ENCODE measurements at places on chromosomes 5 and 9.
A peak's percentile ranks its signal among the peaks of the same experiment; 100 is the strongest.

DNA sequence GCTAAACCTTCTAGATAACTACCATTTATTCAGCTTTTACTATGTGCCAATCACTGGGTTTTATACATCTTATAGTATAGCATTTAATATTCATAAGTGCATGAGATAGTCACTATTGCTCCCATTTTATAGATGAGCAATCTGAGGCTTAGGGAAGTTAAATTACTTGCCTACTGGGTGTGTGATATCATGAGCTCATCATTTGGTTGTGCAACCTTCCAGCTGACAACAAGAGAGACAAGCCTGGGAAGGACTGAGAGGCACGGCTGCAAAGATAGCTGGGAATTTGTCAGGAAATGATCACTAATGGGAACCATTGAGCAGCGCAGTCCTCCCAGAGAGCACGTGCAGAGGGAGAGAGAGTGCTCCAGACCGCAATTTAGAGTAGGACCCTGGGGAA, 481.6 kb upstream of the KIF2A start:
- no peak overlapping the region for H3K27ac ChIP-seq
- no peak overlapping the region for H3K4me3 ChIP-seq
- H3K36me3 ChIP-seq = no peaks in the 10 kb centered on the region
- no peaks in the 10 kb centered on the region for H3K4me1 ChIP-seq

- no peaks in the 10 kb centered on the region for H3K36me3 ChIP-seq
- H3K4me3 ChIP-seq = no peak overlapping the region
- no peaks in the 10 kb centered on the region for H3K27me3 ChIP-seq
- no peak for DNase-seq
- H3K4me1 ChIP-seq = no peaks in the 10 kb centered on the region
- H3K27ac ChIP-seq = no peak overlapping the region
Measured at GRCh38 chr5:40495237-40495635, 184.5 kb upstream of the PTGER4 start.

DNA sequence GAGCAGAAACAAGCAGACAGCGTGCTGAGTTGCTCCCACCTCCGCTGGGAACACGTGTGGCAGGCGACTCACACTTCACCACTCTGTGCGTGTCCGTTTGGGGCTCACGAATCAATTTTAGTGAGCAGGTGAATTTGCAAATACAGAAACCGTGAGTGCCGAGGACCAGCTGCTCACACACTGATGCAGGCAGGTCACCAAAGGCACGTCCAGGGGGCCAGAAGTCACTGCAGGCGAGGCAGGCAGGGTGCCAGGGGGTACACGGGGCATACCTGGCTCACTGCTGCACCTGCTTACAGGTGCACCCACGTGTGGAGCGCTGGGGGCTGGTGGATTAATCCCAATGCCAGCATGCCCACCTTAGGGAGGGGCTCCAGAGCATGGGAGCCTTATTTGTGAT, 68.8 kb downstream of the ZNF354C start:
- peaks cover 10% of the 10 kb centered on the region for H3K27me3 ChIP-seq
- H3K27ac ChIP-seq = no peak overlapping the region
- no peaks in the 10 kb centered on the region for H3K4me1 ChIP-seq
- H3K36me3 ChIP-seq = no peaks in the 10 kb centered on the region

GRCh38 chr9:131807144-131807983, 67.5 kb upstream of the RAPGEF1 start:
- H3K27ac ChIP-seq = no peak overlapping the region
- H3K4me1 ChIP-seq = no peaks in the 10 kb centered on the region
- peaks cover 100% of the 10 kb centered on the region for H3K27me3 ChIP-seq
- H3K4me3 ChIP-seq = no peak overlapping the region

- DNase-seq = no peak
- H3K4me3 ChIP-seq = no peak overlapping the region
- no peaks in the 10 kb centered on the region for H3K36me3 ChIP-seq
- no peaks in the 10 kb centered on the region for H3K4me1 ChIP-seq
- peaks cover 10% of the 10 kb centered on the region for H3K27me3 ChIP-seq
Measured at GRCh38 chr5:88515881-88516819, 247.5 kb upstream of the TMEM161B start.

DNA sequence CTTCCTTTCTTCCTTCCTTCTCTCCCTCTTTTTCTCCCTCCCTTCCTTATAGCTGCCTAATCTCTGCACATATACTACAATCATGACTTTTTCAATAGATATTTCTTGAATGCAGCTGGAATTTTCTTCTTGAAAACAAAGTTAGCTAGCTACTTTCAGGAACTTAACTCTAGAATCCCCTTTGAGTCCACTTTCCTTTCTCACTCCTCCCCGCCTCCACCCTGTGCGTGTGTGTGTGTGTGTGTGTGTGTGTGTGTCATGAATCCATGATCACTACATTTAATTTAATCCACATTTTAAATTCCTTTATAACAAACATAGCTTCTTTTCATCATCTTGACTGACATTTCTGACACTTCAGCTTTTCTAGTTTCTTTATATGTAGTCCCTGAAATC, 167.5 kb upstream of the KLF9 start:
- no peak for DNase-seq
- H3K4me3 ChIP-seq = no peak overlapping the region
- H3K4me1 ChIP-seq = peaks cover 42% of the 10 kb centered on the region

GRCh38 chr9:87505869-87506678, 8.4 kb downstream of the DAPK1 start:
- H3K36me3 ChIP-seq = no peaks in the 10 kb centered on the region
- H3K4me1 ChIP-seq = peaks cover 7% of the 10 kb centered on the region
- no peak overlapping the region for H3K27ac ChIP-seq
- H3K27me3 ChIP-seq = no peaks in the 10 kb centered on the region
- DNase-seq = no peak

- H3K4me3 ChIP-seq = peak within 1 kb of the TSS; percentile 80
- peaks cover 59% of the 10 kb centered on the region for H3K4me1 ChIP-seq
- H3K27me3 ChIP-seq = no peaks in the 10 kb centered on the region
- peak; percentile 94 for DNase-seq
Measured at GRCh38 chr5:140557136-140557805, at the start of gene SRA1. Gene SRA1, minus strand, starts transcription at chr5:140557473. Its CDS starts 21 bp downstream, at chr5:140557452.

DNA sequence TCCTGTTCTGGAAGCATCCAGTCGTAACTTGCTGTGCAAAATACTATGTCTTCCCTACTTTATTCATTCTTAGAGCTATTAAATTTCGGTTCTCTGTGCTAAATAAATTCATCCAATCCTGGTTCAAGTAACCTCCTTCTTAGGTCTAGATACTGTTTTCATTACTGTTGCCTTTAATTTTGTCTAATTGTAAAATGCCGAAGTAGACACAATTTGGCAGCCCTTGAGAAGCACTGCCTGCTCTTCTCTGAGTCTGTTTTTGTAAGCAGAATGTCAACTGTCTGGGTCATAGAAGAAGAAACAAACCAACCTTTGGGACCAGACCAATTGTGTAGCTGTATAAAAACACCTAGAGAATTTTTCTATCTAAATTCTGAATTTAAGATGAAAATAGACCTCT, 249.3 kb downstream of the PJA2 start:
- no peaks in the 10 kb centered on the region for H3K36me3 ChIP-seq
- no peaks in the 10 kb centered on the region for H3K27me3 ChIP-seq
- H3K4me3 ChIP-seq = no peak overlapping the region
- no peak for DNase-seq

DNA sequence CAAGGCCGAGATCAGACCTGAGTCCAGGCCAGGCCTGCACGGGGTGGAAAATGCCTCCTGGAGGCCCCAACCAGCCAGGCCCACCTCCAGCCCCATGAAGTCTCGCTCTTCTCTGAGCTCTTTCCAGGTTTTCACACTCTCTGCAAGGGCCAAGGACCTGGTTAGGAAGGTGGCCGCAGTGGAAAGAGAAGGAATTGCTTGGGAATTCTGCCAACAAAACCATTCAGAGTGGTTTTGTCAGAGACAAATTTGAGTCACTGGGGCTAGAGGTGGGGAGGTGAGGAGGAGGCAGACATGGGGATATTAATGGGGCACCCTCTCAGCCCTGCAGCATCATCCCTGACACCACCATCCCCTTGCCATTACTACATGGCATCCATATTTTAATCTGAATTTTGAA, 261.0 kb downstream of the ROR2 start:
- no peaks in the 10 kb centered on the region for H3K27me3 ChIP-seq
- H3K27ac ChIP-seq = no peak overlapping the region
- peaks cover 4% of the 10 kb centered on the region for H3K4me1 ChIP-seq
- H3K36me3 ChIP-seq = no peaks in the 10 kb centered on the region
- no peak overlapping the region for H3K4me3 ChIP-seq

DNA sequence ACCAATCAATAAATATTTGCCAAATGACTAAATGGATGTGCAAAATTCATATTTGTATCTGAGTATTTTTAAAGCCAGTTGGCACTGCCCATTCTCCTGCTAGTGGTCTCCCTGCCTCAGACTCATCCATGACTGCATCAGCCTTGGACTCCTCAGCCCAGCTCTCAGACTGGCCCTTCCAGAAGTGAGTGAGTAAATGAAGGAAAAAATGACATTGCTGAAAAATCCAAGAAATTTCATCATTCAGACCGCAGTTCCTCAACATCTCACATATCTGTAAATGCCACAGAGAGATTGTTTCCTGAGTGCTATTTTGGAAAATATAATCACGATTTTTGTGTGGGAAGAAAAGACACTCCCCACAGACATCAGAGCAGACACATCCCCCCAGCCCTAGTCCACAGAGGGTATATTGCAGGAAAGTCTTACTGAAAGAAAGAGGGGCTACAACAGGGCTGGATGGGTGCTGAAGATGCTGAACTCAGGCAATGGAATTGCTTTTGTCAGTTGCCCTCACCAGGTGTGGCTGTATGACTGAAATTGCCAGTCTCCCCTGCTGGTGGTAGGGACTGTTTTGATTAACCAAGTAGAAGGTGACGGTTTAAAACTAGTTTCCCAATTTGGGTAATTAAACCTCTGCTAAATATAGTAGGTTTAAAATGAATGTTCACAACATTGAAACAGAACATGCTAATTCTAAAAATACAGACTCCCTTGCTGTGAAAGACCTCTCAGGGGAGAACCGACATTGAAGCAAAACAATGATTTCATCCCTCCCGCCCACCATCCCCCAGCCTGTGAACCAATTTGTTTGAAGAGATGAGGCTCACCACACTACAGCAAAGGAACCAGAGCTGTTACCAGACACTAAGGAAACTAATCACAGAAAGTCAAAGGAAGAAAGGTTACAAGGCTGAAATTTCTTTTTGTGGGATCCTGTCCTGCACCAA, 158.8 kb downstream of the DEPDC1B start:
- H3K4me3 ChIP-seq = no peak overlapping the region
- no peak for DNase-seq
- no peaks in the 10 kb centered on the region for H3K36me3 ChIP-seq
- no peaks in the 10 kb centered on the region for H3K27me3 ChIP-seq
- H3K27ac ChIP-seq = peak overlapping the region; percentile 57

- H3K36me3 ChIP-seq = peaks cover 5% of the 10 kb centered on the region
- peaks cover 5% of the 10 kb centered on the region for H3K4me1 ChIP-seq
- H3K27me3 ChIP-seq = no peaks in the 10 kb centered on the region
- DNase-seq = no peak
Measured at GRCh38 chr5:154118893-154119336, 71.6 kb upstream of the GALNT10 start.

- H3K36me3 ChIP-seq = no peaks in the 10 kb centered on the region
- no peaks in the 10 kb centered on the region for H3K27me3 ChIP-seq
- H3K27ac ChIP-seq = no peak overlapping the region
- peaks cover 30% of the 10 kb centered on the region for H3K4me1 ChIP-seq
- no peak overlapping the region for H3K4me3 ChIP-seq
Measured at GRCh38 chr5:109486200-109486804, 76.5 kb upstream of the PJA2 start.

DNA sequence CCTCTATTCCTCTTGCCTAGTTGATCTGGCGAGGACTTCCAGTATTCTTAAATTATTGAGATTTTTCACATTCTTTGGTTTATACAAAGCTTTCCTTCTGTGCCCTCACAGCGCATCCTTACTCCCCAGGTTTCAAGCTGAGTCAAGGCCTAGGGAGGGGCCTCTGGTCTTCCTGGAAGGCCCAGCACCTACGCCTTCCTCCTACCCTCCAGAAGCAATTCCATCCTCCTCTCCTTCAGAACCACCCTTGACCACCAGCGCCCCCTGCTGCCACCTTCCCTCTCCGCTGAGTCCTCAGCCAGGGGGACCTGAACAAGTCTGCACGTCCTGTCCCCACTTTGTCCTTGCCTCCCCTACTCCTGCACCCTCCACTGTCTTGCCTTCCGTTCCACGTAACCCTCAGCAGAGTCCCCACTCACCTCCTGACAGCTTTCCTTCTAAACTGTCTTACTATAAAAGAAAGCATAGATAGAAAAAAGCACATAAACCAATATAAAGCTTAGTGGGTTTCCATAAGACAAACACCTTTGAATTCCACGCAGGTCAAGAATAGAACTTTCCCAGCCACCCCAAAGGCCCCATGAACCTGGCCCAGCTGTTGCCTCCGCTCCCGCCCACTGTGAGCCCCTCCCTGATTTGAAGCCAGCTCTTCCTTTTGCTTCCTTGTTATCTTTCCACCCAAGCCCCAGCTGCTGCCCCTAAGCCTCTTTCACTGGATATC, 63.0 kb upstream of the CTSL start:
- no peaks in the 10 kb centered on the region for H3K4me1 ChIP-seq
- no peaks in the 10 kb centered on the region for H3K36me3 ChIP-seq
- DNase-seq = peak; percentile 77
- no peak overlapping the region for H3K27ac ChIP-seq
- no peaks in the 10 kb centered on the region for H3K27me3 ChIP-seq

DNA sequence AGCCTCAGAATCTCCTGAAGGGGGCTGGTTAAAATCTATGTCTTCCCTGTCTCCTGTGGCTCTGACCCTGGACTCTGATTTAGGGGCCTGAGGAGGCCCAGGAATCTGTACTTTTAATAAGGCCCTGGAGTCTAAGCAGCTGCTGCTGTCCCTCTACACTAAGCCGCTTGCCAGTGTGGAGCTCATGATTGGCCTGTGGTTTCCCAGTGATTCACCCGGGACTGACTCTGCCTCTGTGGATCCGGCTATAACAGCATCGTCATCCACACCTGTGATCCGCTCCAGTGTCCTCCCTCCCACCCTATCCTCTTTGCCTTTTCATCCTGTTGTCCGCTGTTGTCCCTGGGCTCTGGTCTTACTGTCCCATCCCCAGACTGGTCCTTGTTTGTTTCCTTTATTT, 3.7 kb downstream of the SLC31A2 start:
- H3K27ac ChIP-seq = peak overlapping the region; percentile 10
- no peak for DNase-seq
- H3K4me3 ChIP-seq = no peak overlapping the region
